Stimulated activated CD8-positive, alpha-beta memory T cell treated with anti-CD3 and anti-CD28 coated beads, Interleukin-7, amount 100 ng/mL, for 1 hour (primary cell): ENCODE measurements at places on chromosomes 13 and 19.

DNA sequence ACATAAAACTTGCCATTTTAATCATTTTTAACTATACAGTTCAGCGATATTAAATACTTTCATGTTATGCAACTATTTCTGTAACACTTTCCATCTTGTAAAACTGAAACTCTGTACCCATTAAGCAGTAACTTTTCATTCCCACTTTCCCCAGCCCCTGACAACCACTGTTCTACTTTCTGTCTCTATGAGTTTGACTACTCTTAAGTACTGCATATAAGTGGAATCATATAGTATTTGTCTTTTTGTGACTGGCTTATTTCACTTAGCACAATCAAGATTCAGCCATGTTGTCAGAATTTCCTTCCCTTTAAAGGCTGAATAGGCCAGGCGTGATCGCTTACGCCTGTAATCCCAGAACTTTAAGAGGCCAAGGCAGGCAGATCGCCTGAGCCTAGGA lies 56.2 kb downstream of the ARHGAP35 start:
- DNase-seq, result no peak

GRCh38 chr13:45231305-45231704 lies 30.5 kb upstream of the KCTD4 start:
- DNase-seq, result no peak

DNA sequence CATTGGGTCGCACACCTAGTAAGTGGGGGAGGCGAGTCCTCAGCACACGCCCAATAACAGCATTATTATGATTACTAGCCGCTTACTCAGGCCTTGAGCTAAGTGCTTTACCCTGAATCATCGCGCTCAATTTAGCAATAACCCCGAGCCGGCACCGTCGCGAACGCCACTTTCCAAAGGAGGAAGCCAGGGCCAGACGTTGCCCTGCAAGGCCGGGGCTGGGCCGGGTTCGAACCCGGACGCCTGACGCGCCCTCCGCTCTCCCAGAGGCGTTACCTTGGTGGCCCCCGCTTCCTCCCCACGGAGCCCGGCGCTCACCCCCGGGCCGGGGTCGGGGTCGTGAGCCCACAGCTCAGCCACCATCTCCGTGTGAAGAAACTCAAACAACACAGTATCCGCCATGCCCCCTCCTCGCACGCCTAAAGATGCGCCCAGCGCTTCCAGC lies at the start of gene TRAPPC6A:
Gene TRAPPC6A, minus strand, starts transcription at position 421 of the 445 bp plus-strand sequence. Its CDS starts 19 bp downstream, at position 402.
- no peak for DNase-seq

GRCh38 chr13:98299966-98300350 lies 122.9 kb upstream of the RNF113B start:
- no peak for DNase-seq

GRCh38 chr19:39131255-39131755 lies 5.7 kb downstream of the PAK4 start:
- DNase-seq, result no peak

DNA sequence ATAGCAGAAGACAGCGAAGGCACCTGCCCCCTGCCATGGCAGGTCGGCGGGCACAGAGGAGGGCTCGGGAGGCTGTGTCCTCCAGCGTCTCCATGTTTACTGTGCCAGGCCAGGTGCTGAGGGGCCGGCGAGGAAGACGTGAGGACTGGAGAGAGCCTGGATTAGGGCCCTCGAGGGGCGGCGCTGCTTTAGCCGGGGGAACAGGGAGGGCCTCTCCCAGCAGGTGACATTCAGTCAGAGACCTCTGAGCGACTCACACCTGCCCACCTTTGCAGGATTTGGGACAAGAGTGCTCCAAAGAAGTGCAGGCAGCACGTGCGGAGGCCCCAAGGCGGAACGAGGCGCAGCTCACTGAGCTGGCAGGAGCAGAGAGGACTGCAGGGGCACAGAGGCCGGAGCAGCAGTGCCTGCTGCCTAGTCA lies 17.6 kb downstream of the KDM4B start:
- no peak for DNase-seq

- no peak for DNase-seq
These were observed 52.2 kb downstream of the TEX26 start for GRCh38 chr13:30984620-30985019.

DNA sequence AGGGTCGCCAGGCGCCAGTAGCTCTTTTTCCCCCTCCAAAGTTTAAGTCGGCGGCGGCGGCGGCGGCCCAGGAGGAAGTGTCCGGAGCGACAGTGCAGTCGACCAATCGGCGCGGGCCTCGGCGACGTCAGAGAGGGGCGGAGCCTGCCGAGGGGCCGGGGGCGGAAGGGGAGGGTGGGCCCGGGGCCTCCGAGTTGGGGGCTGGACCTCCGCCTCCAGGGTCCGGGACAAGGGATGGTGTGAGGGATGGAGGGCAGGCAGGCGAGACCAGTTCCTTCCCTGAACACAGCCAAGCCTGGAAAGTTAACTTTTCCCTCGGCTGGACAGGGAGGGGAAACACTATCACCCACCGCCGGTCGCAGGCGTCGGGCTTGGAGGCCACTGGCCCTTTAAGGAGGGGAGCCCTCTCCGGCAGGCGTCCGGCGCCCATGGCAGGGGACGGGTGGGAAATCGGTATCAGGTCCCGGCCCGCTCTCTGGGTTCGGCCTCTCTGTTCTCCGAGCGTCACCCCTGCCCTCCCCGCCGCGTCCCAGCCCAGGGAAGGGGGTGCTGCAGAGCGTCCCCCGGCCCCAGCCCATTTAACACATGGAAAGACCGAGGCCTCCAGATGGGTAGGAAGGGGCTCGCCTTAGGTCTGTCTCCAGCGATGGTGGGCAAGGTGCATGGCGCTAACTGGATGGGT lies at the start of gene PRKD2:
Gene PRKD2, minus strand, starts transcription at position 81 of the 682 bp plus-strand sequence. CDS start 744 bp downstream, outside the sequence.
- peak; percentile 77 for DNase-seq

DNA sequence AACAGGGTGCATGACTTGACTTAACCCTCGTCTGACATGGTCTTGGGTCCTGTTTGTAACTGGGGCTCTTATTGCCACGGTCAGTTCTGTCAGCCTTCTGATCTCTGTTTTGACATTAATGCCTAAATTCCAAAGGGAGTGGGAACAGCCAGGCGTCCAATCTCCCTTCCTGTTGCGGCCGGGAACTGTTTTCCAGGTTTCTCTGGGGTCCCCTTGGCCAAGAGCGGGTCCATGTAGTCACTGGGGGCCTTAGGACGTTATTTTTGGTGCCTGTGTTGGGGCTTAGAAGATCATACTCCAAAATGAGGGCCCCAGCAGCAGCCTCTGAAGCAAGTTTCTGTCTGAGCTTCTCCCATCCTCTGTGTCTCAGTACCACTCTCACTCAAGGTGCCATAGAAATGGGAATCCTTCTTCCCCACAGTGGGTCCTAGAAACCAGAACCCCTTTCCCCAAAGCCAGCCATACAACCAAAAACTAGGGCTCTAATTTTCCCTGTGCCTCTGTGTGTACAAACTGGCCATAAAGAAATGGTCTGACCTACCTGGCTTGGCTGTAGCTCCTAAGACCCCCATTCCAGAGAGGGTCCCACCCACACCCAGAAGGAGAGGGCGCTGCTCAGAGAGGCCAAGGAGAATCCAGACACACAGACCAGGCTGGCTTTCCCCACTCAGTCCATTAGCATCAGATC lies 50.4 kb downstream of the C13orf46 start:
- no peak for DNase-seq

DNA sequence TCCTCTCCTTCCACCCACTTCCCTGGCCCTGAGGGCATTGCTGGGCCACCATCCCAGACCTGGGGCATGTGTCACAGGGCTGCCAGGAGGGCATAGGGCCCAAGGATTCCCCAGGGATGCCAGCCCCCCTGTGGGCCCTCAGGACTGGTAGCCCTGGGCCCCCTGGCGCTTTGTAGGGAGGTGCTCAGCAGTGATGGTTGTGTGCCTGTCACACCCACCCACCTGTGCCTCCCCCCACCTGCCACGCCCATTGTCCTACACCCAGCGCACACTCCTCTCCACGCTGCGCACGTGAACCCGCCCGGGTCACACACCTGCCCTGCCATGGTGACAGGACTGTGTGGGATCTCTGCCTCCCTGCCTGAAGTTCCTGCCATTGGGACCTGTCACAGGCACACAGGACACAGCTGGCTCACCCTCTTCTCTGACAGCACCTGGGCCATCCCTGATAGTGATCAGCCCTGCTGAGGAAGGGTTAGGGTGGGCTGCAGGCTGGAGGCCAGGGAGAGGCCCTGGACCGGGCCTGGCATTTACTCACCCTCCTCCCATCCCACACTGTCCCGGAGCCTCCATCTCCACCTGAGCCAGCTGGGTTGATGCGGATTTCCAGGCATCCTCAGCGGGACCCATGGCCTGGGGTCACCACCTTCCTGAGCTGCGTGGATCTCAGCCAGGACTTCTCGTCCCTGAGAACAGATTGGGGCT lies 23.9 kb downstream of the WTIP start:
- no peak for DNase-seq

GRCh38 chr19:13238891-13239534 lies 88.8 kb downstream of the IER2 start:
- no peak for DNase-seq

GRCh38 chr13:110546378-110546777 lies 15.1 kb downstream of the RAB20 start:
- no peak for DNase-seq

DNA sequence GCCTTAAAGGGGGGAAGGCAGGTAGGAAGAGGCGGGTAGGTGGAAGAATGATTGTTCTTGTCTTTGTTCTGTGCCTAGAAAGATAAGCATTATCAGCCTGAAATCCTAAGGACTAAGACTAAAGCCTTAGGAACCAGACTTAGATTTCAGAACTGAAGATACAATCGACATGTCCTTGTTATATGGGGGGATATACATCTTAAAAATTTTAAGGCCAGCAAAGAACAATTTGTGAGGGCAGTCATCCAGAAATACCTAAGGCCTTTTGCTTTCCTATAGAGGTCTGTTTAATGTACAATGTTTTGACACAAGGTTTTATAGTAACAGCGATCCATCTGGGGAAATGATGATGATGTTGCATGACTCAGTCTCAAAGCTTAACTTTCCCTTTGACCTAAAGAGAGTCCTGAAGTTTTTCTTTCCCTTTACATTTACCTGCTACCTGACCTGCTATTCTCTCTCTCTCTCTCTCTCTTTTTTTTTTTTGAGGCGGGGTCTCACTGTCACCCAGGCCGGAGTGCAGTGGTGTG lies 20.2 kb upstream of the CEACAM6 start:
- DNase-seq, result no peak

GRCh38 chr19:7505682-7506384 lies 10.1 kb upstream of the ZNF358 start:
- DNase-seq, result no peak

DNA sequence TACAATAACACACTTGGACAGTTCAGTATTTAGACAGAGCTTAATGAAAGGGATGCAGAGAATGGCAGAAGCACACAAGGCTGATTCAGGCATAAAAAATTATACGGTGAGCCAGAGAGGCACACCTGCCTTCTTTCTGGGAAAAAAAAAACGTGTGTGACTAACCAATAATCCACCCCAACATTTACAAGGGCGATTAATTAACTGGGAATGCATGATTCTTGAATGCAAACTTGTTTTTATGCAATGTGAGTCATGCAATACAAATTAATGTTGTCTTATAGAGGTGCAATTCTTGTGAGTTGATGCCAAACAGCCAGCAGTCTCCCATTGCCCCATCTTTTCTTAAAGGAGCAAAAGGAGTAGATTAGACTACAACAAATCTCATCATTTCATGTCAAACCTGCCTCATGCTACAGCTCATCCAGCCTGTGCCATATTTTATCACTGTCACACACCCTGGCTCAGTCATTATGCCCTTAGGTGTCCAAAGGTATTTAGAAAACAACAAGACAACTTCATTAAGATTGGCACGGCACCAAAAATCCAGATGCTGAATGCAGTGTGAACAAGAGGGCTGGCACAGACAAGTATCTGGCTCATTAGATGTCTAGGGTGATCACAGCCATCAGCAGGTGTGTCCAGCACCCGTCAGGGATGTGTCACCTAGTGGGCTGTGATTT lies 721.1 kb downstream of the EFNB2 start:
- no peak for DNase-seq

GRCh38 chr13:95115525-95115924 lies 185.7 kb downstream of the ABCC4 start:
- DNase-seq, result no peak
